NCI-H524 (cell line): ENCODE measurements at places on chromosomes 13 and 19.

DNA sequence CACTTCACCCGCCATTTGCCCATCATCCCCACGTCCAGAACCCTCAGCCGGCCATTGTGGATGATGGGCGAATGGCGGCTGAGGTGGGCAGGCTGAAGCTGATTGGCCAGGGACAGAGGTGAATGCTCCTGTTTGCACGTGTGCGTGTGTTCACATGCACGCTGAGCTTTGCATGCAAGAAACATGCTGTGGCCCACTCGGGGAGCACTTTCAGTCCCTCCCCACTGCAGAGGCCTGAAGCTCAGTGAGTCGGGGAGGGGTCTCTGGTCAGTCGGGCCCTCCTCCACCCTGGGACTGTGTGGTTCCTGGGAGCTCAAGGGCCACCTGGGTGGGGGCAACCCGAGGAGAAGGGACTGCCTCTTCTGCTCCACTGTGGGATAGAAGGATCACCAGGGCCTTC is 24.9 kb downstream of the CEBPA start:
- DNase-seq = no peak

DNA sequence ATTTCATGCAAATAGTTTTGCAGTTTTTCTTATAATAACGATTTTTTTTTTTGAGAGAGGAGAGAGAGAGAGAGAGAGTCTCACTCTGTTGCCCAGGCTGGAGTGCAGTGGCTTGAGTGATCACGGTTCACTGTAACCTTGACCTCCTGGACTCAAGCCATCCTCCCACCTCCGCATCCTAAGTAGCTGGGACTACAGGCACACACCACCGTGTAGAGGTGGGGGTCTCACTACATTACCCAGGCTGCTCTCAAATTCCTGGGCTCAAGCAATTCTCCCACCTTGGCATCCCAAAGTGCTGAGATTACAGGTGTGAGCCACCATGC is 26.8 kb upstream of the GJB6 start:
- DNase-seq = no peak

GRCh38 chr19:44737238-44738071 is 11.1 kb upstream of the BCL3 start:
- no peak for DNase-seq

GRCh38 chr13:59391696-59392095 is 772.0 kb downstream of the DIAPH3 start:
- peak; percentile 63 for DNase-seq

GRCh38 chr19:19217099-19217498 is 5.3 kb downstream of the NCAN start:
- no peak for DNase-seq

DNA sequence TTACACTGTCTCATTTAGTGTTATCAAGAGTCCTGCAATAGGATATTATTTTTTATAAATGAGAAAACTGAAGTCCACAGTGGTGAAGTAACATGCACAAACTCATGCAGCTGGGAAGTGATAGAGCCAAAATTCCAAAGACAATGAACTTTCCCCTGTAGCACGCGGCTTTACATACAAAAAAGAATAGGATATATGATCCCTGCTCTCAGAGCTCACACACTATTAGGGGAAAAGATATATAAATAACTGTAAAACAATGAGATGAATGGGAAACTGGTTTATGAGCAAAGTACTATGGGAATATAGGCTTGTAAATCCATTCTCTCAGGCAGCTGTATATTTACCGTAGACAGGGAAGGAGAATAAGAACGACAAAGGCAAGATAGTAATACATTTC is 39.7 kb downstream of the THSD1 start:
- DNase-seq = no peak

DNA sequence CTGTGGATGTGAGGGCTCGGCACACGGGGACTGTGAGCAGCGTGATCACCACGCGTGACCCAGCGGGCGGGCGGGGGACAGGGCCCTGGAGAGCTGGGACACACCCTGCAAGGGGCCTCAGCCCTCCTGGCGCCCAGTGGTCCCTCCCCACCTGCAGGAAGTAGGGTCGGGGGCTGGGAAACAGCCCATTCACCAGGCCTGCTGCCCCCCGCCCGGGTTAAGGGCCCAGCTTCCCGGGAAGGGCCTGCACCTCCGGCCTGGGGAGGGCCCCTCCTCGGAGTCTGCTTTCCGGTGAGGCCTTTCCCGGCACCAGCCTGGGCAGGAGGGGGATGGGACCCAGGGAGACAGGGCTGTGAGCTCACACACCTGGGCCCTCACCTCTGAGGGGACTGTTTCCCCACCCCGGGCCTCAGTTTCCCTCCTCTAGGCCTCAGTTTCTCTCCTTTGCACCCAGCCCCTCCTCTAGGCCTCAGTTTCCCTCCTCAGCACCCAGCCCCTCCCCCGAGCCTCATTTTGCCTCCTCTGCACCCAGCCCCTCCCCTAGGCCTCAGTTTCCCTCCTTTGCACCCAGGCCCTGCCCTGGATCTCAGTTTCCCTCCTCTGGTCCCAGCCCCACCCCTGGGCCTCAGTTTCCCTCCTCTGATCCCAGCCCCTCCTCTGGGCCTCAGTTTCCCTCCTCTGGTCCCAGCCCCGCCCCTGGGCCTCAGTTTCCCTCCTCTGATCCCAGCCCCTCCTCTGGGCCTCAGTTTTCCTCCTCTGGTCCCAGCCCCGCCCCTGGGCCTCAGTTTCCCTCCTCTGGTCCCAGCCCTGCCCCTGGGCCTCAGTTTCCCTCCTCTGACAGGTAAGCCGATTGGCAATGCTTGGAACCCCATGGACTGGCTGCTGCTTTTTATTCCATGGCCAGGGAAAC is 1.9 kb upstream of the MADCAM1 start:
- DNase-seq = no peak

- DNase-seq = peak; percentile 42
Measured at GRCh38 chr19:6424195-6424938, at the start of gene KHSRP. Gene KHSRP (minus strand): TSS chr19:6424811. CDS start chr19:6424701, 110 bp downstream.

DNA sequence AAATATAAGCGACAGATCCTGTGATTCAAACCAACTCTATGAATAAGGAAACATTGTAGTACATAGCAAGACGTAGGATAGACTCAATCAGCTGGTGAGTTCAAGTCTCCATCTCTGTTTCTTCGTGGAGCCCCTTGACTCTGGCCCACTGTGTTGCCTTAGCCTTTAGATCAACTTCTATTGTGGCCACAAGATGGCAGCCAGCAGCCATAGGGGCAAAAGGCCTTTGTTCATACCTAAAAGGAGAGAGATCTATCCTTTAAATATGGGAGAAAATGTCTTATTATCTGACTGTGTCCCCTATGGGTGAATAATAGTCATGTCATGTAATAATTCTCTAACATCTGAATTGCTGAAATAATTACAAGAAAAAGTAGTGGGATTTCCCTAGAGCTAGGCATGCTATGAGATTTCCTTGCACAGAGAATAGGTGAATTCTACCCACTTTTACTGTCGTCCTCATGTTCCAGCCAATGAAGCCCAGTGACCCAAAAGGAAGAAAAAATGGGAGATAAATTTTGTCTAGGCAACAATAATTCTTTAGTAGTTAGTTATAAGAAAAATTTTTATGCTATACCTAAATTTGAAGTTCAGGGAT is 129.4 kb downstream of the PCDH20 start:
- DNase-seq = peak; percentile 70

- peak; percentile 50 for DNase-seq
Measured at GRCh38 chr13:36673838-36674326, at the start of gene SERTM1. Gene SERTM1 (plus strand): TSS chr13:36674020. CDS start chr13:36695079, 21,059 bp downstream.

GRCh38 chr13:99978799-99979452 is 2.7 kb upstream of the ZIC2 start:
- no peak for DNase-seq

- DNase-seq = no peak
Measured at GRCh38 chr13:59537500-59537899, 626.2 kb downstream of the DIAPH3 start.
